ENCODE measurements at places on chromosomes 5 and 9.

DNA sequence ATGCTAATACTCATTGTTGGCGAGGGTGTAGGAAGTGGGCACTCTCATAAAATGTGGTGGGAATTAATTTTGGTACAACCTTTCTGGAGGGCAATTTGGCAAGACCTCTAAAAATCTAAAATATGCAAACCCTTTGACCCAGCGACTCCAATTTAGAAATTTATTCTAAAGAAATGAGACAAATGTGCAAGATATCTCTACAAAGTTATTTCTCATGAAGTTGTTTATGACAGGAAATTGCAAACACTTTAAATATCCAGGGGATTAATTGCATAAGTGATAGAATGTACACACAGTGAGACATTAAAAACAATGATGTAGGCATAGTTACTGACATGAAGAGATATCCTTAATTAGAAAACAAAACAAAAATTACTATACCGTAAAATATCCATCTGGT lies 246.3 kb upstream of the MAP3K1 start:
- no peak for DNase-seq

DNA sequence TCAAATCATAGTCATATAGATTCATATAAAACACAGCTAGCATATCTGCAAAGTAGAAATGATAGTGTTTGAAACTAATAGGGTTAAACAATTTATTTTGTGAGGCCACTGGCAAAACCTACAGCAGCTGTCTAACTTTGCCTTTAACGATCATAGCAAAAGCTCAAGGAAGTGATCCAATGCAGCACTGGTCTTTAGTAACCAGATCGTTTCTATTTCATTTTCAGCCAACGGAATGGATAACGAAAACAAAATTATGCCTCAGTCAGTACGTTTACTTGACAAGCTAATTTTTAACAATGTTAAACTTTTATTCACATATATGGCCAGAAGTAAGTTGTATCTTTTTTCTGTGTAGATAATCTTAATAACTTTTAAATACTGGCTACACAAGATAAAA lies 17.7 kb downstream of the MLLT3 start:
- no peak for DNase-seq

DNA sequence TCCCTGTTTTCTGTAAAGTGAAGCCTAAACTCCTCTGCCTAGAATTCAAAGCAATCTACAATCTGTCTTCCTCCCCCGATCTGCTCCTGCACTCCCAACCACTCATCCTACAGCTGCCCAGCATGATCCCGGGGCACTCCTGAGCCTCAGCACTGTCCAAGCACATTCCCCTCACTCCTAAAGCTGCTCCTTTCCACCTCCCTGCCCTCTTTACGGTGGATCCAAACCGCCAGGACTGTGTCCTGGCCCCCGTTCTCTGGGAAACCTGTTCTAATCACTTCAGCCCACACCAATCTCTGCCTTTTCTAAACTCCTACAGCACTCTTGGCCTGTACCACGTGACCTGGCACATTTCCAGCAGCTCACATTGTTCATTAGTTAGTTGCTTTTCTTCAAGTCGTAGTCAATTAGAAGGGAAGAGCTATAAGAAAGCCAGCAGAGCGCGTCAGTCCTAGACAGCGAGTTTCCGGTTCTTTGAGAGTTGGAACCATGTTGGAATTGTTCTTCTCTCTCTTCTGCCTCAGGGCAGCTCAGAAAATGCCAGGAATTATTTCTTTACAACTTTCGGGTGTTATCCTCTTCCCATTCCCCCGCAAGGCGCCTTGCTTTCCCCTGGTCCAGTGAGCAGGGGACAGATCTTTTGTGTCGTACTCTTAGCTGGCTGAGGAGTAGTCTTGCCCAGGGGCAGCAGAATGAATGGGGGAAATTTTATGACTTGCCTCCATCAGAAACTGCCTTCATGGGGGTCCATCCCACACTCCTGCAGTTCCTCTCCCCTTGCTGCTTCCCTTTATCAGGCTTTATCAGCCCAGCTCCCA lies 60.7 kb downstream of the NRG2 start:
- peak; percentile 67 for DNase-seq

- no peak for DNase-seq
Measured at GRCh38 chr5:96751203-96752169, 56.3 kb downstream of the ERAP1 start.

GRCh38 chr5:94968507-94969095 lies 316.3 kb downstream of the MCTP1 start:
- peak; percentile 38 for DNase-seq

Data from left renal cortex interstitium (tissue), 4 donors.